Endothelial cell of umbilical vein (primary cell): ENCODE measurements at places on chromosomes 12 and 14. TPM values are rescaled to one million over a fixed set of nuclear protein-coding genes. Genes with fewer than 3 reads are reported as not detected.

DNA sequence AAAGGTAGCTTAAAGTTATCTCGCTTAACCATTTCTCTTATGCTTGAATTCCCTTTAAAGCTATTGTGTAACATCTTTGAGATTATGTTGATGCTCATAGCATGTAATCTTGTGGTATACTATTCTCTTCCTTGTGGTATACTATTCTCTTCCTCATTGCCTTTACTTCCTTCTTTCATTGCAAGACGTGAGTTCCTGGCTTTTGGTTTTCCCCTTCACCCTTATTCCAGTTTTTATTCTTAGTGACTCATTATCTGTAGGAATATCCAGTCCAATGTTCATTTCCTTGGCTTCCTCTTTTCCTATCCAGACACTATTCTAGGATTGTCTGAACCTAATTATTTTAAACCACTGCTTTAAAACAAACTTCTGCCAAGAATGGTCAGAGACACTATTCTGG lies 564.0 kb downstream of the CCER1 start:
- no peaks in the 10 kb centered on the region for H3K4me1 ChIP-seq
- H3K4me3 ChIP-seq, result no peak overlapping the region
- DNase-seq, result peak; percentile 35
- H3K27ac ChIP-seq, result no peak overlapping the region

DNA sequence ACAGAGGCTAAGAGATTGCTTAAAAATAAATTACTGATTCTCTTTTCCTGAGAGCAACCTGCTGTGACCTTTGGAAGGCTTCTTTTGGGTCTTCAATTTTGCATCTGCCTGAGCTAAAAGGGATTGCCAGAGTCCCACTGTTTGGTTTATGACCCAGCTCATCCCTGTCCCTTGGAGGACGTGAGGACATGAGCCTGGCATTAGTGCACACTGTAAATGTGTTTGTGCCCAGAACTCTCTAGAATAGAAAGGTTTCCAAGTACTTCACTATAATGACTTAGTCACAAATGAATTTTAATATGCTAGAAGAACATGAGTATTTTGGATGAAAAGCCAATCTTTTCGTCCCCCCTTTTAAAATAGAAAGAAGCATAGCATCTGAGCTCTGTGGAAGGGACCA lies 47.1 kb upstream of the CDKN3 start:
- H3K36me3 ChIP-seq, result no peaks in the 10 kb centered on the region
- no peaks in the 10 kb centered on the region for H3K27me3 ChIP-seq
- H3K4me3 ChIP-seq, result no peak overlapping the region
- no peak overlapping the region for H3K27ac ChIP-seq

DNA sequence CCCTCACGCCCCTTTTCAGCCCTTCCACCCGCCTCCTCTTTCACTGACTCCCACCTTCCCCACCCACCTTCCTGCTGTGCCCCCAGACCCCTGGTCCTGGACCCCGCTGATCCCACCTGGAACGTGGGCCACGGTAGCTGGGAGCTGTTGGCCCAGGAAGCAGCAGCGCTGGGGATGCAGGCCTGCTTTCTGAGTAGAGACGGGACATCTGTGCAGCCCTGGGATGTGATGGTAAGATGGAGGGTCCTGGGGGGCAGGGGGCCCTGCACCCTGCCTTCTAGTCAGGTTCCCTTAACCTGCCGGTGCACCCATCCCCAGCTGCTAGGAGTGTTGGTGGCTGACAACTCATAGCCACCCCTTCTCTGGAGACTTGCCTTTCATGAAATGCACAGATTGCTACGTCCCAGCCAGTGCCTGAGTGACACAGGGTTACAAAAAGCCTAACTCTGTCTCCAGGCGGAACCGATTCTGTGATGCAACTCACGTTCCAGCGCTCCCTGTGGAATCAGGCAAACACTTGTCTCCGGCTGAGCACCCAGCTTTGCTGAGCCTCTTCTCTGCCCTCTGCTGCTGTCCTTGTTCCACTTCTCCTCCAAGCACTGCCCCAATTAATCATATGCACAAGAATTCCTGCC lies 15.0 kb upstream of the OAS2 start:
- DNase-seq, result no peak
- H3K4me3 ChIP-seq, result no peak overlapping the region
- H3K36me3 ChIP-seq, result no peaks in the 10 kb centered on the region
- no peaks in the 10 kb centered on the region for H3K27me3 ChIP-seq

GRCh38 chr12:110514363-110514762 lies 12.2 kb downstream of the RAD9B start:
- H3K27ac ChIP-seq, result no peak overlapping the region
- no peaks in the 10 kb centered on the region for H3K27me3 ChIP-seq
- no peaks in the 10 kb centered on the region for H3K4me1 ChIP-seq
- H3K36me3 ChIP-seq, result no peaks in the 10 kb centered on the region
- no peak for DNase-seq
- no peak overlapping the region for H3K4me3 ChIP-seq

DNA sequence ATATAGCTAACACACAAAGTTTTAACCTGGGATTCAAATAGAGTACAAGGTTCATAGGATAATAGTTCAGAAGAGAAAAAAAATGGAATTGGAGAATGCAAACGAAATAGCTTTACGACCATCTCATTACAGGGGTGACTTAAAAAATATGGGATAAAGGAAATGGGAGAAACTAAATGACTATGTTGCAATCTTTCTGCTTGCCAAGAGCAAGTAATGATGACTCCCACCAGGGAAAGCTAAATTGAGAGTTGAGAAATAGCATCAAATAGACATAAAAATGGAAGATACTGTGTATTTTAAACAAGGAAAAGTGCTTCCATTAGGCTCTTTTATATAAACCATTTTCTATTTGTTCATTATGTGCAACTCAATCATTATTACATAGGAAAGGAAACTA lies 155.7 kb upstream of the ATXN7L3B start:
- no peak for DNase-seq
- no peaks in the 10 kb centered on the region for H3K4me1 ChIP-seq
- no peaks in the 10 kb centered on the region for H3K27me3 ChIP-seq
- H3K27ac ChIP-seq, result no peak overlapping the region

The MDP1 gene
- 8.1 and 9.9 TPM in 2 replicates for total RNA-seq

- no peaks in the 10 kb centered on the region for H3K27me3 ChIP-seq
- H3K4me1 ChIP-seq, result no peaks in the 10 kb centered on the region
- no peak overlapping the region for H3K27ac ChIP-seq
- no peak overlapping the region for H3K4me3 ChIP-seq
- DNase-seq, result no peak
Measured at GRCh38 chr12:67447180-67447579, 178.0 kb downstream of the CAND1 start.

The VASH1 gene
- total RNA-seq, result 168 and 246 TPM in 2 replicates

DNA sequence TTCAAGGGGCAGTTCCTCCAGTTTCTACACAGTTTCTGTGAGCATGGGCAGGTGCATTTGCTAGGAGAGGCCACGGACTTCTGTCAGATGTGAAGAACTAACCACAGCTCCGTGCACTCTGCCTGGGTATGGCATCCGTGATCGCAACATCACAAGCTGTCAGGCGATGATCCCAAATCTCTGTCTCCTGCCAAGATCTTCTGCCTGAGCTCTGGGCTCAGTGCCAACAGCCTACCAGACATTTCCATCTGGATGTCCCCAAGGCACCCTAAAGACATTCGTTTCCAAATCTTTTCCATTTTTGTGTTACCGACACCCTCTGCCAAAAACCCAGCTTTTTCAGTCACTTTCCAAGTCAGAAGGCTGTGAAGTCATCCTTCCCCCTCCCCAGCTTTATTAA lies 292.1 kb downstream of the GLT1D1 start:
- no peaks in the 10 kb centered on the region for H3K36me3 ChIP-seq
- no peak overlapping the region for H3K27ac ChIP-seq
- H3K4me1 ChIP-seq, result no peaks in the 10 kb centered on the region

The KRT7 gene
- total RNA-seq, result 293 and 420 TPM in 2 replicates

The CBLN3 gene
- 5.0 and 8.6 TPM in 2 replicates for total RNA-seq

- peaks cover 2% of the 10 kb centered on the region for H3K4me1 ChIP-seq
- DNase-seq, result no peak
- H3K4me3 ChIP-seq, result no peak overlapping the region
- no peak overlapping the region for H3K27ac ChIP-seq
Measured at GRCh38 chr14:100571837-100572236, 15.4 kb downstream of the BEGAIN start.

DNA sequence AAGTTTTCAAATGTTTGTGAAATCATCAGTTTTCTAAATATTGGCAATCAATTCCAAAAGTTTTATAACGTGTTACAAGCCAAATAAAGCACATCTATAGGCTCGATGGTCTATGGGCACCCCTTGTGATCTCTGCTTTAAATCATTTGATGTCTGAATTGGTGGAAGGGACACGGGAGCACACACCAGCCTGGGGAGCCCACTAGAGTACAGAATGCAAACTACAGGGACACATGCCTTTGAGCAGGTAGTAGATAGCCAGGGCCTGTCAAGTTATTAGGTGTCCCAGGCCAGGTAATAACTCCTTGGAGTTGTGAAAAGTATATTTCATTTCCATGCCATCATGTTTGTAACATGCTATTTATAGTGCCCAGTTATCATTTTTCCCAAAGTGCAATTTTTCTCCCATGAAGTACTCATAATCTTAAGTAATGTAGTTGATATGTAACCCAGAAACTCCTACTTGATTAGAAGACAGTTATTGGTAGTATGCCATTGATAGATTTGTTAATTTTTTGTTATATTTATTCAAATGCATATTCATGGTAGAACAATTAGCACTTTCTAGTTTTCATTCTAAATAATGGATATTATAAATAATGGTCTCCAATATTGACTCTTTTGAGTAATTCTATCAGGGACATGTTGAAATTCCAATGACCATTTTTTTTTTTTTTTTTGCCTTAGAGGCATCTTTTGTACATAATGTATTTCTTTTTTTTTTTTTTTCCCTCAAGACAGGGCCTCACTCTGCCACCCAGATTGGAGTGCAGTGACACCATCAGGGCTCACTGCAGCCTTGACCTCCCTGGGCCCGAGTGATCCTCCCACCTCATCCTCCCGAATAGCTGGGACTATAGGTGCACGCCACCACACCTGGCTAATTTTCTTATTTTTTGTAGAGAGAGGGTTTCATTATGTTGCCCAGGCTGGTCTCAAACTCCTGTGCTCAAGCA lies 96.9 kb upstream of the FGD4 start:
- no peaks in the 10 kb centered on the region for H3K27me3 ChIP-seq
- no peak overlapping the region for H3K27ac ChIP-seq
- DNase-seq, result peak; percentile 56
- H3K36me3 ChIP-seq, result peaks cover 2% of the 10 kb centered on the region
- H3K4me3 ChIP-seq, result no peak overlapping the region
- no peaks in the 10 kb centered on the region for H3K4me1 ChIP-seq

The VEZT gene
- 85.2 and 91.3 TPM in 2 replicates for total RNA-seq

The CEBPE gene
- not detected in 2 replicates for total RNA-seq

DNA sequence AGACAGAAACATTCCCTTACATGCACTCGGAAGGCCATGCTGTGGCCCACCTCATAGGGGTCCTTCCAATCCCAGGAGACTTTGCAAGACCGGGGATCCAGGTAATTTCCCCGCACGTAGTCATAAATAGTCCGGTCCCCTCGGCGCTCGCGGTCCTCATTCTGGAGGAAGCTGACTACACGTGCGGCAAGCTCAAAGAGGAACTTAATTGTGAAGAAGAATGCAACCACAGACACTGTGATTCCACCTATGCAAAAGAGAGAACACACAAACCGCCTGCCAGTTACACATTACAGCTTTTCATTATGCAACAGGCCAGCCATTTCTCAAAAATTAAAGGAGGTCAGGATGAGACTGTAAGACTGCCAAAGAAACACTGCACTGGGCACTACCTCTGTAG lies 28.4 kb downstream of the AREL1 start:
- H3K4me1 ChIP-seq, result peaks cover 6% of the 10 kb centered on the region
- DNase-seq, result no peak
- no peak overlapping the region for H3K27ac ChIP-seq
- peaks cover 4% of the 10 kb centered on the region for H3K36me3 ChIP-seq
- no peaks in the 10 kb centered on the region for H3K27me3 ChIP-seq

- H3K36me3 ChIP-seq, result no peaks in the 10 kb centered on the region
- no peak overlapping the region for H3K27ac ChIP-seq
- no peaks in the 10 kb centered on the region for H3K4me1 ChIP-seq
- DNase-seq, result no peak
- H3K4me3 ChIP-seq, result no peak overlapping the region
Measured at GRCh38 chr12:117202033-117202432, 11.8 kb upstream of the FBXO21 start.

- H3K36me3 ChIP-seq, result no peaks in the 10 kb centered on the region
- DNase-seq, result no peak
- no peak overlapping the region for H3K4me3 ChIP-seq
- H3K27me3 ChIP-seq, result no peaks in the 10 kb centered on the region
- H3K4me1 ChIP-seq, result no peaks in the 10 kb centered on the region
Measured at GRCh38 chr14:81313200-81313599, 86.9 kb downstream of the STON2 start.

DNA sequence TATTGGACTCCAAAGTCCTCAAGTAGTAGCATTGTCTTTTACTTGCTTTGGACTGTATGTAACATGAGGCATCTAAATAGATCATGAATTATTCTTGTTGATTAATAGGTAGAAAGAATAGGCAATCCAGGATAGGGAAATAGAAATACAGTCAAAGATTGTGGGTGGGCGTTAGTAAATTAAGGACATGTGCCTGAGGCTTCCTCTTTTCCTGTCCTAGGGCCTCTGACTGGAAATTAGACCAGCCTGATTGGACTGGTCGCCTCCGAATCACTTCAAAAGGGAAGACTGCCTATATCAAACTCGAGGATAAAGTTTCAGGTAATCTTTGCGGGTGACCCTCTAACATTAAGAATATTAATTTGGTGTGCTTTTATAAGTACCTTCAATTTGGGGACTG lies 7.6 kb downstream of the NECAP1 start:
- H3K27me3 ChIP-seq, result no peaks in the 10 kb centered on the region
- H3K4me3 ChIP-seq, result no peak overlapping the region
- H3K27ac ChIP-seq, result no peak overlapping the region
- H3K4me1 ChIP-seq, result no peaks in the 10 kb centered on the region

DNA sequence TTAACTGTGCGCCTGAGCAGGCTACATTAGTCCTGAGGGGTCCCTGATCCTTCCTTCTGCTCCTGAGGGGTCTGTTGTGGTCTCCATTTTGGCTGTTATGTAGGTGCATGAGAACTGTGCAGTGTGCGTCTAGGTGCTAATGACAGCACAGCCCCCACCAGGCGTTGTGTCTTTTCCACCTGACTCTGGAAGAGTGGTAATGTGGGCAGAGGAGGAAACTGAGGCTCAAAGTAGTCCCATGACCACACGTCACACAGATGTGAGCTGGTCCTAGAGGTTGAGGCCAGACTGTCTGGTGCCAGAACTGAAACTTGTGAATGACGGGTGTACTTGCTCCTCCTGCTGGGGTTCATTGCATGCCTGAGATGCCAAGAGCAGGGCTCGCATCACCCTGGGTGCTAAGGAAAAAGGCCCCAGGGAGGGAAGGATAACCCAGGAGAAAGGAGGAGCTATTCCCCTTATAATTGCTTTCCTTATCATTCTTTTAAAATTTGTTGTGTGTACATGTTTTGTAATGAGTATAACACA lies 111.8 kb downstream of the SLC25A47 start:
- H3K4me3 ChIP-seq, result no peak overlapping the region
- no peak overlapping the region for H3K27ac ChIP-seq
- no peaks in the 10 kb centered on the region for H3K27me3 ChIP-seq
- peaks cover 3% of the 10 kb centered on the region for H3K4me1 ChIP-seq
- no peaks in the 10 kb centered on the region for H3K36me3 ChIP-seq
- no peak for DNase-seq
